ENCODE measurements at places on chromosomes 3 and 15.

DNA sequence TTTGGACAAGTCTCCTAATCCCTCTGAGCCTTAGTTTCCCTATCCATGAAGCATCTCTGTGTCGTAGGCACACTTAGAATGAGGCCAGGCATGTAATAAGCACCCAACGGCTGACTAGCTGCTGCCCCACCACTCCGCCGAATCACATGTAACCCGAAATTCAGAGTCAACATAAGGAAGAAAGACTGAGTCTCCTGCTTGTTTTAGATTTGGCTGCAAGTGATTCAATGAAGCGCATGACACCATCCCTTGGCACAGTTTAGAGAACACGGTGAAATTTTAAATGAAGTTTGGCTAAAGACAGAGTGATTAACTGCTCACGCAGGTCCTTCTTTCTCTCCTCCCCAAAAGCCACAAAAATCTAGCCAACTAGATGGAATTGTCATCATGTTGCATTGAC lies 279.2 kb downstream of the TLE3 start:
- no peak for DNase-seq

- no peak for DNase-seq
Measured at GRCh38 chr15:25800761-25801515, 62.2 kb downstream of the ATP10A start.

DNA sequence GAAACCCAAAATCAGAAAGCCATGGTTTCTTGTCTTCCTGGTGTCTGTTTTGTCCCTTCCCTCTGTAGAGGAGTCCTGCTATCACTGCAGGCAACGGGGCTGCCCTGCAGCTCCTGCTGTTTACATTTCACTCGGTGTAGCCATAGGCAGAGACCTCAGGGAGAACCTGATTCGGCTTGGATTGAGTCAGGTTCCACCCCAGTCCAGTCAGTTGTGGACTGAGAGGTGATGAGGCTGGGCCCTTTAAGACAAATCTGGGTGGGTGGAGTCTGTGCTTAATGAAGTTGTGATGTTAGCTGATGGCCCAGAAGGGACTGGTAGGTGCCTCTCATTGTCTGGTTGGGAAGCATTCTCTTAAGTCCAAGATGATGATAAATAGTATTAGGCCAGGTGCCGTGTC lies 35.7 kb downstream of the FLNB start:
- no peak for DNase-seq

DNA sequence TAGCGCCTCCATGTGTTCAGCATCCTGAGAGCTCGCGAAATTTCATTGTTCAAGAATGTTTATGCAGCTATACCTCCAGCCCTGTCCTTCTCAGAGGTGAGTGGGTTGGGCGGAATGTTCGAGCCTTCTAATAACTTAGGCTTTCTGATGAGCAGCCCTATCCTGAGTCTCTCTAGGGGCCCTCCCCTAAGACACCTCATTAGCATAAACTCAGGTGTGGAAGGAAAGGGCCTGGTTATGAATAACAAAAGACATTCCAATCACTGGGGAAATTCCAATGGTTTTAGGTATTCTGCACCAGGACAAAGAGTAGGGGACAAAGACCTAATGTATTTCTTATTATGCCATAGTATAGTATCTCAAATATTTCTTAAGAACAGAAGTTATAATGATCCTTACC lies 138.1 kb upstream of the PDZRN3 start:
- no peak for DNase-seq

DNA sequence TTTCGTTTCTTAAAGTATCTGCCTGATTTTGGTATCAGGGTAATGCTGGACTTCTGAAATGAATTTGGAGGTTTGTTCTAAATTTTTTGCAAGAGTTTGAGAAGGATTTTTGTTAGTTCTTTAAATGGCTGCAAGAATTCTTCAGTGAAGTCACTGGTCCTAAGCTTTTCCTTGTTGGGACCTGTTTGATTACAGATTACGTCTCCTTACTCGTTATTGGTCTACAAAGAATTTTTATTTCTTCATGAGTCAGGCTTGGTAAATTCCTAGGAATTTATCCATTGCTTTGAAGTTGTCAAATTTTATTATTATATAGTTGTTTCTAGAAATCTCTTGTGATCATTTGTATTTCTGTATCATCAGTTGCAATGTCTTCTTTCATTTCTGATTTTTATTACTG lies 196.0 kb downstream of the DPH6 start:
- DNase-seq: no peak

GRCh38 chr3:37145611-37146010 lies 28.8 kb downstream of the LRRFIP2 start:
- DNase-seq: no peak

GRCh38 chr15:76062286-76062685 lies 2.5 kb downstream of the TMEM266 start:
- DNase-seq: no peak

DNA sequence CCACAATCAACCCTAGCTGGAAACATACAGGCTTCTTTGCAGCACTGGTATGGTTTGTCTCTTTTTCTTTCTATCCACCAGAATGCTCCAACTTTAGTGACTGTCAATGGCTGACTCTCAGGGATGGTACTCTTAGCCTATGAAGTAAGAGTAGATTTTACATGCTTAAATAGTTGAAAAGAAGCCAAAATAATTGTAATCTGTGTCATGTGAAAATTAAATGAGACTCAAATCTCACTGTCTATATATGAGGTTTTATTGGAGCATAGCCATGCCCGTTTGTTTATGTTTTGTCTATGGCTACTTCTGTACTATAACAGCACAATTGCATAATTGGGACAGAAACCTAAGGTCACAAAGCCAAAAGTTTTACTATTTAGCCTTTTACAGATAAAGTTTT lies 29.1 kb upstream of the PDZRN3 start:
- no peak for DNase-seq

DNA sequence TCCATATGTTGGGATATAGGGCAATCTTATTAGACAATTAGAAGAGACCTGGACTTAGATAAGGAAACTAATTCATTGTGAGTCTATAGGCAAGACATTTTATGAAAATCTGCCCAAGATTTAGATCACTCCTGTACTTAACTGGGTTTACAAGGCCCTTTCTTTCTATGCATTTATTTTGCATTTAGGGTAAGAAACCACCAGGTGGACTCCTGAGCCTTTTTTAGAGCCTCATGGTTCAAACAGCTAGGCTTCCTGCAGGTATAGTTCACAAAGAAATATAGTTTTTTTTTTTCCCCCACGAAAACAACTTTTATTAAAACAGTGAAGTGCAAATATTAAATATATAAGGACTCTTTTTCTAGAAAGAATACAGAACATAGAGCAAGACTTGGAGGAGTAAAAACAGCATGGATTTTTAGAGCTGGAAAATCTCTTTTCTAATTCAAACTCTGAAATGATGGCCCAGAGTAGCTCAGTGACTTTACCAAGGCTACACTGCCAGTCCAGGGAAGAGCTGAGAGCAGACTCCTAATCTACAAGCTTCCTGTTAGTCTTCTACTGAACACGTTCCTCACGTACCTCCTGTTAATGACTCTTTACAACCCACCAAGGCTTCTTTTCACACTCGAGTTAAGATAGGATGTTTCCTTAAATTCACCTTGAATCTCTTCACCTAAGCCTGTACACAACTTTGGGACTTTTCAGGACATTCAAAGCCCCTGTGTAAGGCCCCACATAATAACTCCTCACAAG lies 400.9 kb upstream of the ATP11B start:
- no peak for DNase-seq

- DNase-seq: no peak
Measured at GRCh38 chr3:12904951-12905315, 63.6 kb upstream of the RPL32 start.

DNA sequence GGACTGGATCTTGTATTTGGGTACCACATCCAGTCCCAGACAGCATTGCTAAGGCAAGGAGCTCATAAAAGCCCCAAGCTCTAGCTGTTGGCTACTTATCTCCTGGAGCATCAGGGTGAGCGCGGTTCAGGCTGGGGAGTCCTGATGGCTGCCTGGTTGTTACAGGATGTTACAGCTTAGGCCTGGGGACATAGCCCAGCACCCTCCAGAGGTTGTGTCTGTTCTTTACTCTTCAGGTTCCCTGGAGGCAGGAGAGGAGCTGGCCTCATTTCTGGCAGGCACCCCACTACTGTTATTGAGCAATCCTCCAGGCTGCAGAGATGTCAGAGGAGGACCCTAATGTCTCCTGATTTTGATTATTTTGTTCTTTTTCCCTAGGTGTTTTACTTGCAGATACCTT lies 26.6 kb downstream of the APBA2 start:
- no peak for DNase-seq

GRCh38 chr3:69683082-69683806 lies 56.0 kb upstream of the MITF start:
- no peak for DNase-seq

- no peak for DNase-seq
Measured at GRCh38 chr15:79172801-79173460, 82.4 kb upstream of the RASGRF1 start.

GRCh38 chr3:108215871-108216270 lies 6.4 kb downstream of the IFT57 start:
- no peak for DNase-seq

- DNase-seq: peak; percentile 80
Measured at GRCh38 chr15:66504563-66505429, at the start of the genes RPL4 and ZWILCH. Gene RPL4 (minus strand): TSS chr15:66504855. CDS start chr15:66504790, 65 bp downstream. Gene ZWILCH (plus strand): TSS chr15:66505326. CDS start chr15:66505339, 13 bp downstream.

DNA sequence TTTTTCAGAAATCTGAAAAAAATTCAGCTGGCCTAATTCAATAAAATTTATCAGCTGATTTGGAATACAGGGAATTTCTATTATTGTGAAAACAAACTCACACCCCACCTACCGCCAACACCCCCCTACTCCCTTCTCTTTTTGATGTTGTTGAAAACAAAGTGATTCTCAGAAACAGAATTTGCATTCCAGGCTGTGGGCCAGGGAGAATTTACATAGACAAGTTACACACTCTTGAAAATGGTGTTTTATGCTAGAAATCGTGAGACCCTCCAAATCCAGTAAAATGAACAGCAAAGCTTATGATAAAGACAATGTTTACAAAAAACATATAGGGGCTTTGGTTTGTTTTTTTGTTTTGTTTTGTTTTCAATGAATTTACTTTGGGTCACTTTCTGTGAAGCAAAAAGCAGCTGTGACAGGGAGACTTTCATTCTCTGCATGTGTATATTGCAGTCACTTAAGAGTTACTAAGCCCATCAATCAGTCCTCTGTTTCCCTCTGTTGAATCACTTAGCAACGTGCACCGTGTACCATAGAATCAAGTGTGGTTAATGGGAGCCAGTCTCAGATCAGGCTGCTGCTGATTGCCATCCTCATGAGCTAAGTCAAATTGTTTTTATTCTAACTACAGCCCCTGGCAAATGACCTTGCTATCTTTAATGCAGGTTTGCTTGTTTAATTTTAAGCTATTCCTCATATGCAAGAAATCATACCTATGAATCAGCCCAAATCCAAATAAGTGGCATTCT lies 159.8 kb downstream of the ALCAM start:
- DNase-seq: no peak

DNA sequence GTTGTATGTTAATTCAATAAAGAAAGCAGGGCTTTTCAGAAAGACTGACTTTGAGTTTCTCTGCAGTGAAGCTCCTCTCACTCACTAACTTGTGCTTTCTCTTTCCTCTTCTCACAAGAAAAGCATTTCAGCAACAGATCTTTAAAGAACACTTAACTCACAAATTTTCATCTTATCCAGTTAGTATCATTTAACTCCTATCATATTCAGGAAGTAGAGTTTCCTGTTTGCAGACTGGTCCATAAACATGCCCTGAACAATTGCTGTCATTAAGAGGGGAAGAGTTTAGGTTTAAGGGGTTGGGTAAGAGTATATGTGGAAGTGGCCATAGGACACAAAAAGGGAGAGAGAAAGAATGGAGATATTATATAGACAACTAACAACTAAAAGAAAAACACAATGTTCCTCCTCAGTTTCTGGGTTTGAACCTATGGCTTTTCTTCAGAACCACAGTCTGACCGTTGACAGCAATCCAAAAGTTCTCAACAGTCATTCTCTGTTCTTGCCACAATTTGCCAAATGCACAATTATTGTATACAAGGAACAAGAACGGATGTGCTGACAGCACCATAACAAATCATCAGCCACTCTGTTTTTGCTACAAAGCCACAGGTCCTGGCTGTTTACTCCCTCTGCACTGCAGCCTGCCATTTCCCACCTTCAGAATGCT lies 63.9 kb downstream of the CHAC1 start:
- DNase-seq: no peak

DNA sequence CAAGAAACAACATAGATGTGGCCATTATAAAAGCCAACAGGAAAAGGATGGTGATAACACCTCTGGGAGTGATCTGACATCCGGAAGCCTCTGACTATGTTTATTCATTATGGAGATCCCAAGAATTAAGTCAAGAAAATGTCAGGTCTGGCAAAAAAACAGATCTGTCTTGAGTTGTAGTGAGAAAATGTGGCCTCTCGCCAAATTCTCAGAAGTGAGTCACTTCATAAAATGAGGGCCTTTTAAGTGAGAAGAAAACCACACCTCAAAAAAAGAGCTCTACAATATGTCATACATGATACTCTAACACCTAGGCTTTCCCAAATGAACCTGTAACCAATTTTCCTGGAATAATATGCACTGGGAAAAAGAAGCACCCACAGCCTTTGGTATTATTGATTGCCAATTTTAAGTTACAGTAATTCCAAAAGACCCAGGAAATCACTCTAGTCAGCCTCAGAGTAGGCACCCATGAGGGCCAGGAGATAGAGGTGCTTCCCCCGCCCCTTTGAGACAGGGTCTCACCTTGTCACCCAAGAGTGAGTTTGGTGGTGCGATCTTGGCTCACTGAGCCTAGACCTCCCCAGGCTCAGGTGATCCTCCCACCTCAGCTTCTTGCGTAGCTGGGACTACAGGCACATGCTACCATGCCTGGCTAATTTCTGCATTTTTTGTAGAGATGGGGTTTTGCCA lies 38.0 kb downstream of the CCR3 start:
- no peak for DNase-seq

- no peak for DNase-seq
Measured at GRCh38 chr3:136428167-136428566, 178.0 kb downstream of the PCCB start.

DNA sequence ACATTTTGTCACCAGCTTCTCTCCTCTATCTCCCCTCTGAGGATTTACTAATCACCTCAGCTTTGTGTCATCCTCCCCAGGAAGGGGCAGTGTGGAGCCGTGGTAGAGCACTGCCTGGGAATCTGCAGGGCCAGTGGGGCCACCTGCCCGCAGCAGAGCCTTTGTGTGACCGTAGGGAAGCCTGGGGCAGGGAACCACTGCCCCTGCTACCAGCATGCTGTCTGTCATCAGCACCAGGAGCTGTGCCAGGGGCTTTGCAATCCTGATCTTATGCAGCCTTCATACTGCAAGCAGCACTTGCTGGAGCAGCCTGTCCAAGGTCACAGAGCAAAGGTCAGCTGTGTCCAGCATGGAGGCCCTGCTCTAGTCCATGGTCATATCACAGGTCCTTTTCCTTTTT lies 170.2 kb upstream of the IL12A start:
- DNase-seq: no peak

GRCh38 chr3:111784001-111784400 lies 75.1 kb upstream of the PHLDB2 start:
- no peak for DNase-seq

GRCh38 chr3:193253986-193254660 lies 13.1 kb downstream of the PLAAT1 start:
- no peak for DNase-seq

DNA sequence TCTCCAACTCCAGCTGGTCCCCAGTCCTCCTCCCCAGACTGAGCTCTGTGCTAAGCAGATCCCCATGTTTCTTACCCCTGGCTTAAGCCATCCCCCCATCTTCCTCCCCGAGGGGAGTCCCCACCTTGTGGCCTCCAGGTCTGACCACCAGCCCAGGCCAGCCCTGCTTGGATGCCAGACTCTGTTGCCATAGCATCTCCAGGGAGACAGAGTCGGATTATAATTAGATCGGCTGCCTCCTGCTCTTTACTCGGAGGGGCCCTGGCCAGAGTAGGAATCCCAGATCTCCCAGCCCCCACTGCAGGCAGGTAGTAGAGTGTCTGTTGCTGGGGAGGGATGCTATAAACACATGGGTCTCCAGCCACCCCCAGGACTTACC lies 2.4 kb downstream of the KLHDC8B start:
- DNase-seq: no peak
